ENCODE measurements at places on chromosomes 3 and 15. TPM values are rescaled to one million over a fixed set of nuclear protein-coding genes. Genes with fewer than 3 reads are reported as not detected.

Gene MKRN2OS
- not detected for total RNA-seq

Gene PP2D1
- not detected for total RNA-seq

Gene SEC22A
- total RNA-seq: 21.4 TPM

Gene ANKRD28
- total RNA-seq: 33.1 TPM

Gene LDHAL6B
- total RNA-seq: not detected

Data from activated naive CD8-positive, alpha-beta T cell treated with anti-CD3 and anti-CD28 coated beads, Interleukin-2, amount 10 ng/mL, durations not matched to agents 7 days and 5 days (primary cell).